Activated T-cell treated with anti-CD3 and anti-CD28 coated beads for 24 hours (primary cell): ENCODE measurements at places on chromosomes 6 and 20.

DNA sequence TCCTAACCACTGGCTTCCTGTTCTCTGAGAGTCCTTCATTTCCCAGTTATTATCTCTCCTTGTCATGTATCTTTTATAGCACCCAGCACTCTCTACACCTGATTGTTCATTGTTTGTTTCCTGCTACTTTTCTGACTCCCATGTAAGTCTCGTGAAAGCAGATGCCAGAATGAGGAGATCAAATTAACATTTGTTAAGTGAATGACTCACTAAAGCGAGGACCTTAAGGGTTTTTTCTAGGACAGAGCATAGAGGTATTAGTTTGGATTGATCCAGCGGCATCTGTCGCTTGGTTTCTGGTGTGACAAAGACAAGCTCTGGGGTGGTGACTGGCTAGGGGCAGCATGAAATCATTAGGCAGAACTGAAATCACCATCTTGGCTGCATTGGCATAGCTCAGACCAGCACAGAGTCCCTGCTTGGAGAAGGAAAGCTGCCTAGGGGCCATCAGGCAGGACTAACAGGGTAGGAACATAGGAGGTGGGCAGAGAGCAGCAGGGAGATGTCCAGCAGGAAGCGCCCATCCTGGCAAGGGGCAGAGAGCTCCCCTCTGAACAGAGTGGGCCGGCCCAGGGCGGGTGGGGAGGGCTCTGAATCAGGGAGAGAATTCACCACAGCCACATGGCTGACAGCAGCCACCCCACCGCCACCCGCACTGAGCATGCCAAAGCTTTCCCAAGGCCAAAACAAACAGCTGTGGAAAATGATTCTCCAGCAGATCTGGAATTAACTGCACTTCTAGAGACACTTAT is 97.1 kb upstream of the CEP85L start:
- DNase-seq, result no peak

DNA sequence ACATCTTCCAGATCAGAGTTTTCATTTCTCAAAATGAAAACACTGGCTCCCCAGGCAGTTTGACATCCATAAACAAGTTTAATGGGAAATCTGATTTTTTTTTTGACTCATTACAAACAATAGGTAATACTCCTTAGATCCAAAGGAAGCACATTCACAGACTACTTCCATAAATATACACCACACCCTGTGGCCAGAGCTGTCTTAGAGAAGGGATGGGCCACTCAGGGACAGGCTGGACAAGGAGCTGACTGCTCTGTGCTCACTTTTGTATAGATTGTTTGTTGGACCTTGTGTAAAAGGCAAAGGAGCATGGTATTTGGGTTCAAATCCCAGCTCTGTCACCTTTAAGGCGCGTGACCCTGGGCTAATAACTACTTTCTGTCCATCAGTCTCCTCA is 12.8 kb upstream of the DDO start:
- no peak for DNase-seq

GRCh38 chr20:17708675-17709360 is 9.1 kb downstream of the BANF2 start:
- DNase-seq, result no peak

DNA sequence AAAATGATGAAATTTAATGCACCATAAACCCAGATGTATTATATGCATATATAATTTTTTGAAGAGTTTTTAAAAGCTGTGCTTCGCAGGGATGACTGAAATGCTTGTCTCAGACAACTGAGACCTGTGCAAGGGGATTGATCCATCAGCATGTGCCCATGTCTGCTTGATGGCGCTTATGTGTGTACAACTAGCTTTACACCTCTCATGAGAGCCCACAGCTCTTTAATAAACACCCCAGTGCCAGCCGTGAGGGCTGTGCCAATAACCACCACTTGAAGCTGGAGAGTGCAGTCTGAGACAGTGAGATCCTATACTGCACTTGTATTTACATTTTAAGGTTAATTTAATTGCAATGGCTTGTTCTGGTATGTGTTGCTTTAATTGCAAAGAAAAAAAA is 225.5 kb downstream of the BCKDHB start:
- DNase-seq, result no peak

GRCh38 chr6:90887764-90888163 is 300.9 kb upstream of the MAP3K7 start:
- no peak for DNase-seq

GRCh38 chr6:33160728-33161344 is 31.4 kb downstream of the COL11A2 start:
- no peak for DNase-seq

DNA sequence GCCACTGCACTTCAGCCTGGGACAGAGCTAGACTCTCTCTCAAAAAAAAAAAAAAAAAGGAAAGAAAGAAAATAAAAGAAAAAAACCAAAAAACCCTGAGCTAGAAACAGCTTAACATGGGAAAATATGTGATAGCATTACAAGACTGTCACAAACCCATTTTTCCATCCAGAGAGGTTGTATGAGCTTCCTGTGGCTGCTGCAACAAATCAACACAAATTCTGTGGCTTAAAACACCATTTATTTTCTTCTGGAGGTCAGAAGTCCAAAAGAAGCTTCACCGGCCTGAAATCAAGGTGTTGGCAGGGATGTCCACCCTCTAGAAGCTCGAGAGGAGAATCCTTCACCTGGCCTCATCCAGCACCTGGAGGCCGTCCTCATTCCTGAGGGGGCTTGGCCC is 21.7 kb upstream of the SSR1 start:
- DNase-seq, result no peak

GRCh38 chr20:23028392-23028791 is 6.7 kb upstream of the SSTR4 start:
- DNase-seq, result no peak

GRCh38 chr6:163415620-163416556 is 1.4 kb downstream of the QKI start:
- peak; percentile 28 for DNase-seq

GRCh38 chr6:37979392-37980221 is 160.1 kb downstream of the ZFAND3 start:
- no peak for DNase-seq

GRCh38 chr6:145761584-145761983 is 26.3 kb upstream of the EPM2A start:
- no peak for DNase-seq

GRCh38 chr6:156595476-156595875 is 181.7 kb upstream of the ARID1B start:
- no peak for DNase-seq

GRCh38 chr6:111716325-111716724 is 110.6 kb upstream of the TRAF3IP2 start:
- no peak for DNase-seq

- no peak for DNase-seq
These were observed 100.9 kb downstream of the FUT9 start for GRCh38 chr6:96116674-96117073.

DNA sequence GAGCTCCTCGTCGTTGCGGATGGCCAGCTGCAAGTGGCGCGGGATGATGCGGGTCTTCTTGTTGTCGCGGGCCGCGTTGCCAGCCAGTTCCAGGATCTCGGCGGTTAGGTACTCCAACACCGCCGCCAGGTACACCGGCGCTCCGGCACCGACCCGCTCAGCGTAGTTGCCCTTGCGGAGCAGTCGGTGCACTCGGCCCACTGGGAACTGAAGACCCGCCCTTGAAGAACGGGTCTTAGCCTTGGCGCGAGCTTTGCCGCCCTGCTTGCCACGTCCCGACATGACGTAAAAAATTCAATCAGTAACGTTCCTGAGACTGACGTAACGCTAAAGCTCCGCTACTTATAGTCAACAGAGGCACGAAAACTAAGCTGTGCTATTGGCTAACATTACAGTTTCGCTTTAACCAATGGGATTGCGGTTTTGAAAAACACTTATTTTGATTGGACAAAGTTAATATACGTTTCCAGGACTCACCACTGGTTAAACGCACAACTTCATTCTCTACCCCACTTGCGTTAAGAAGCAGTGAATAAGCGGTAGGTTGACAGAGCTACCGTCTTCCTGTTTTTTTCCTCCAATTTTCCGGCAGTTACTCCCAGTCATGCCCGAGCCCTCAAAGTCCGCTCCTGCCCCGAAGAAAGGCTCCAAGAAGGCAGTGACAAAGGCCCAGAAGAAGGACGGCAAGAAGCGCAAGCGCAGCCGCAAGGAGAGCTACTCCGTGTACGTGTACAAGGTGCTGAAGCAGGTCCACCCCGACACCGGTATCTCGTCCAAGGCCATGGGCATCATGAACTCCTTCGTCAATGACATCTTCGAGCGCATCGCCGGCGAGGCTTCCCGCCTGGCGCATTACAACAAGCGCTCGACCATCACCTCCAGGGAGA is 73.9 kb downstream of the OR2B2 start:
- peak; percentile 73 for DNase-seq

DNA sequence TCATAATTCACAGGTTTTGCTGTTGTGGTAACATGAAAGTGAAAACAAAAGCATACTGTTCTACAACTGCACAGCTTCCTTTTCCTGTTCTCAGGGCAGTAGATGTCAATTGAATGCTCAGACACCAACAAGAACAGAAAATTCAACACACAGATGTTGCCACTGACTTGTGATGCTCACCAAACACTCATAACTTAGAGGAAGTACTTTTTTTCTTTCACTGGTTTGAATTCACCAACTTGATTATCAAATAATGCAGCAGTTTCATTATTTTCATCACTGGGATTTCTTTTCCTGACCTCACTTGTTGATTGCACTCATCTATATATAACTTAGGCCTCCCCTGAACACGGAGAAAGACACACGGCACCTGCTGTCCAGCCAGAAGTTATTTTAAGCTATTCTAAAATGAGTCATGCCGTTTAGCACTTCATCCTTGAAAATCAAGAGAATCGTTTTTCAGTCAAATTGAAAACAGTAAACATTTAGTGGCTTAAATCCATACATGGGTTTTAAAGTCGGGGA is 949 bp downstream of the TXLNB start:
- no peak for DNase-seq

DNA sequence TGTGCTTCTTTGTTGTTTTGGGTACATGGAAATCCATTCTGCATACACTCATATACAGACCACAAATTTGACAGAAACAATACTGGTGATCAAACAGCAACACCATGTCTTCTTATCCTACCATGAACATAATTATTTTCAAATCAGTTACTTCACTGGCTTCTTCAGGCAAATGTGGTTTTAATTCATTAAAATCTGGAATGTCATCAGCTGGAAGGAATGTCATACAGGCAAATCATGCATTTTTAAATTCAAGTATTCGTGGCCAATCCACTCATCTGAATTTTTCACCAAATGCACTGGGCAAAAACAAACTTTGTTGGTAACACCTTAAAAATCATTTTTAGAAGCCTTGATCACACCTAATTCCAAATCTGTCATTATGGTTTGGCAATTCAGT is 59.3 kb downstream of the KIF6 start:
- no peak for DNase-seq

DNA sequence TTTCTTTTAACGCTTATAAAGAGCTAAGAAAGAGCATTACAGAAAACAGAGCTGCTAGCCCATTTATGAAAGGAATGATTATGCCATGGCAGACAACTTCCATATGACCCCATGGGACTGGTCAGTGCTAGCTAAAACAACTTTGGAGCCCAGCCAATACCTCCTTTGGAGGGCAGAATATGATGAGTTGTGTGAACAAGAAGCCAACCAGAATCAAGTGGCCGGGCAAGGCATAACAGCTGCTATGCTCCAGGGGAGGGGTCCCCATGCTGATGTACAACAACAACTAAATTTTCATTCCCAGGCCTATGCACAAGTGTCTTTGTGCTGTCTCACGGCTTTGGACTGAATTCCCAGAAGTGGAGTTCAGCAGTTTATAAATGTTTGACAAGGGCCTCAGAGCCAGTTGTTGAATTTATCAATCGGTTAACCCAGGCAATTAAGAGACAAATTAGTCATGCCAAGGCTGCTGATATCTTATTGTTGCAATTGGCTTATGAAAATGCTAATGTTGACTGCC is 65.0 kb upstream of the ASCC3 start:
- no peak for DNase-seq

DNA sequence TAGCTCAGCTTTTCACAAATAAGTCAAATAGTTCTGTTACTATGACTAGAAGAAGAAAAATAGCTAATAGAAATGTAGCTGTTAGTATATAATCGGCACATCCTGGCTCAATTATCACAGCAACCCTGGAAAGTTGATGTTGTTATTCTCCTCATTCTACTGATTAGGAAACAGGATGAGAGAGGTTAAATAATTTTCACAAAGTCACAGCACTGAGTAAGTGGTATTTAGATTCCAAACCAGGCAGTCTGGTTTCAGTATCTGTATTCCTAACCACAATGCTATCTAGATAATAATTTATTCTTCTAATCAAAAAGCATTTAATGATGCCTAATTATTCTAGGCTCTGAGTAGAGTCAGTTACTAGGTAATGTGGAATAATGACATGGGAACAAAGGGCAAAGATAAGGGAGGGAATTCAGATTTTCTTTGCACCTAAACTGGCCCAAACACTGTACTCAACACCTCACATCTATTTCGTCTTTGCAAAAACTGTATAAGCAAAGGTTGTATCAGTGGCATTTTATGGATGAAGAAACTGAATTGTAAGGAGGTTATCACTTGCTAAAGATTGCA is 51.3 kb downstream of the PDE7B start:
- no peak for DNase-seq

DNA sequence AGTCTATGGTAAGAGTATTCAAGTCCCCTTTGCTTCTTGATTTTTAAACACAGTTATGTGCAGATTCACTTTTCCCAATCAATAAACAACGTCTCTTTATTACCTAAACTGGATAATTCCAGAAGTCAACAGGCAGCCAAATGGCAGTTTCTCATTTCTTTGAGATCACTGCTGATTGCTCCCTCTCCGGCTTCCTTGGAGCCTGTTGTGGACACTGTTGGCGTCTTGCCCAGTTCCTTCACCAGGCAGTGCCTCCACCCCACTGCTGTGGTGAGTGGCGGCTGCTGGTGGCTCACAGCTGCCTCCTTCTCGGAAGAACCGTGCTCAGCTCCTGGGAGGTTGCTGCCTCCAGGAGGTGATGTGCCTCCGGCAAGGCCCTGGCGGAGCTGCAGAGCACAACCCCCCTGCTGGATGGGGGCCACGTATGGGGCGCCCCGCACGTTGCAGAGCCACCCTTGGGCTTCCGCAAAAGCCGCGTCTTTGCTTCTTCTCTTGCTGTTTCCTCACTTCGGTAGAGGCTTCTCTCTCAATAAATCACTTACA is 105.1 kb upstream of the CNKSR3 start:
- DNase-seq, result no peak

DNA sequence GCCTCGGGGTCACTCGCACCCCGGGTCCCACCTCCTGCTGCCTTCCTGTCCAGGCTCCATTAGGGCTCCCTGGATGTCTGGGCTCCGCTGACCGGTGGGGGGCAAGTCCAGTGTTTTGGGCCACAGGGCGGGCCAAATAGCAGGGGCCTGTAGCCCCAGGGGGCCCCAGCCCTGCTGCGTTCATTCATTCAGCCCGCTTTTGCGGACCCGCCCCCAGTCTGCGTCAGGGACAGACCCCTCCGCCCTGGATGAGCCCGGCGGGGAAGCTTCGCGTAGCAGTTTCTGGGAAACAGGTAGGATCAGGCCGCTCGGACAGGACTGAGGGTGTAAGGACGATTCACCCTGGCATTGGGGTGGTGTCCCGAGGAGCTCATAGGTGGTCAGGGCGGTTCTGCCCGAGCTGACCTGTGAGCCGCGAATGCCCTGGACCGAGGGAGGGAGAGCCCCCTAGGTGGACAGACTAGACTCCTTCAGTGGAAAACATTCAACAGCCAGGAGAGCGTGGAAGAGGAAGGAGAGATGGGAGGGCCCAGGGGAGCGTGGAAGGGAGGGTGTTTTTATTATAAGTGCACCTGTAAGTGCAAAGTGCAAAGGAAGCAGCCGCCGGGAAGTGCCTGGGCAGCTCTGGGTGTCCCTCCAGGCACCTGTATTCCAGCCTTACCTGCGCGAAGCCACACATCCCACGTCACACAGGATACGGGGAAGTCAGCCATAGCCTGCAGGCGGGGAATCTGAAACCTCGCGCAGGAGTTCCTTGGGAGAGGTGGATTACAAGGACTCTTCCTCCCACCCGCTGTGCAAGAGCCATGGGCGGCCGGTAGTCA is 662 bp downstream of the ENTPD6 start:
- no peak for DNase-seq
